NCI-H1417 treated with DMSO at 0.1 percent for 48 hours (cell line): ENCODE measurements at places on chromosomes 4 and X.

GRCh38 chrX:20204351-20204750 lies 62.4 kb downstream of the RPS6KA3 start:
- DNase-seq = no peak

DNA sequence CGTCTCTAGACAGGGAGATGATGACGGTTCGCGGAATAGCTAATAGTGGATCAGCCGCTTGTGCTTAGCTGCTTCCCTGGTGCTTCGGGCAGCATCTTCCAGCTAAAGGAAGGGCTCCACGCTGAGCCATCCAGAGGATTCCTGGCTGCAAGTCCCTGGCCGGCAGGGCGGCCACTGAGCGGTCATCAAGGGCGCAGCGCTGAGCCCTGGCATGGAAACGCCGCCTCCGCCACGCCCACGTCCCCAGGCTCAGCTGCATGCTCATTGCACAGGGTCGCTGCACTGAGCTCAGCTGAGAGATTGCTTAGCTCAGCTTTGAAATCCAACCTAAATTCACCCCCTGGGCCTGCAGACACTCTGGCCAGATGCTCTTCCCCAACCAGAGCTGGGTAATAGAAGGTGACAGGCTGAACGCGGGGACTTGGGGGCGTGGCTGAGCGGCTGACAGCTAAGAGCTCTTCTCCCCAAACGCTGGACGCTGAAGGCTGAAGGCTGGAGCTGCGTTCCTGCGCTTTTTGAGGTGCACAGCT lies 118.2 kb upstream of the KIT start:
- no peak for DNase-seq

DNA sequence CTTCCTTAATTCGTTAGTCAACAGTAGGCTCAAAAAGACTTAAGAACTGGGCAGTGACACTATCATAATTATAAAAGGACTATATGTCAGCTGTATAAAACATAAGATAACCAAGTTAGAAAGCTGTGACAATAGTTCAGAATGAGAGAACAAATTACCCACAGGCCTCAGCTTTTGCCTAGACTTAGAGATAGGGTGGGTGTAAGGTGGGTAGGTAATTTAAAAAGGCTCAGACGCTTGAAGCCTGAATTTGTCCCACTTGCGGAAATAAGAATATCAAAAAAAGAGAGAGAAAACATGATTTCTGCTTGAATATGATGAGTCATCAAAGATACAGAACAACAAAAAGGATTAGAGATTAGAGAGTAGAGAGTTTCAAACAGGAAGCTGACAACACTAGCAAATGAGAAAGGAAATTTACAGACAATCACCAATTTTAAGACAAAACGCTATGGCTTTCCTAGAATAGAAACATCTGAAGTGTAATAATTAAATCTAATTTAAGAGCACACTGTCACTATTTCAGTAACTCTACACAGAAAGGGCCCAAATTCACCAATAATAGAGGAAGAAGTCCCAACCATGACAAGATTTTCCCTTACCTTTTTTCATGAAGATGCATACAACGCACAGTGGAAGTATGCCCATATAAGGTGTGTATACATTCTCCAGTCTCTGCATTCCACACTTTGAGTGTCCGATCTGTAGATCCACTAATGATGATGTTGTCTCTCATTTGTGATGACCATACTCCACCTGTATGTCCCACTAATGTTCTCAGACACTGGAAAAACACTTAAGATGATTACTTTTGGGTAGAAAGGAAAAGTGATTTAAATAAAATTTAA lies 208.1 kb downstream of the FBXW7 start:
- DNase-seq = no peak

GRCh38 chr4:109682875-109683274 lies 20.4 kb downstream of the CASP6 start:
- no peak for DNase-seq

- no peak for DNase-seq
Observed at GRCh38 chr4:104868533-104868932, 278.1 kb upstream of the TET2 start.

GRCh38 chr4:73589261-73589847 lies 30.9 kb downstream of the RASSF6 start:
- DNase-seq = no peak

DNA sequence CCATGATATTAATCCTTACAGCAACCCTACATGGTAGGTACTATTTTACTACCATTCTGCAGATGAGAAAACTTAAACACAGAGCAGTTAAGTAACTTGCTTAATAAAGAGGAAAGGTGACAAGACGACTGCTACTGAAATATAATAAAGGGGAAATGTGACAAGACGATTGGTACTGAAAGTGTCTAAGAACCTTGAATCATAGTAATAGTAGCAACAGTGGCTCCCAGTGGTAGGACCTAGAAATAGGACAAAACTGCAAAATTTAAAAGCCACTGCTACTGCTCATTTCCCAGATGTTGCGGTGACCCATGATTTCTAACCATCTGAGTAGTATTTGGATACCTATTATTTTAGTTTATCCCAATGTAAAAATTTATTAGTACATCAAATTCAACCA lies 89.5 kb downstream of the TASL start:
- no peak for DNase-seq

DNA sequence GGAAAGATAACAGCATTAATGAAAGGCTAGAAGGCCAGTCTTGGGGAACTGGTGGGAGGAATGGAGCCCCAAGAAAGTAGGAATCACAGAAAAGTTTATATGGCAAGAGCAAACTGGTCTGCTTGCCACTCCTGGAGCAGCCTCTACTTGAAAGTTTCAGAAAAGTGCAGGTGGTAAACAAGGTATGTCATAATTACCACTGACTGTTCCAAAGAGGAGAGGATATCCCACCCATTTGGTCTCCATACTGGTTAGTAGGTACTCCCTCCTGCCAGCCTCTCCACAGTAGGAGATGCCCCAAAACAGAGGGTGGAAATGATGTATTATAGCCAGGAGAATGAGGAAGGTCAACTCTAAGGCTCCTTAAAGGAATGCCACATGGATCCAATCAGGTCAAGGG lies 145.1 kb downstream of the INPP4B start:
- no peak for DNase-seq

DNA sequence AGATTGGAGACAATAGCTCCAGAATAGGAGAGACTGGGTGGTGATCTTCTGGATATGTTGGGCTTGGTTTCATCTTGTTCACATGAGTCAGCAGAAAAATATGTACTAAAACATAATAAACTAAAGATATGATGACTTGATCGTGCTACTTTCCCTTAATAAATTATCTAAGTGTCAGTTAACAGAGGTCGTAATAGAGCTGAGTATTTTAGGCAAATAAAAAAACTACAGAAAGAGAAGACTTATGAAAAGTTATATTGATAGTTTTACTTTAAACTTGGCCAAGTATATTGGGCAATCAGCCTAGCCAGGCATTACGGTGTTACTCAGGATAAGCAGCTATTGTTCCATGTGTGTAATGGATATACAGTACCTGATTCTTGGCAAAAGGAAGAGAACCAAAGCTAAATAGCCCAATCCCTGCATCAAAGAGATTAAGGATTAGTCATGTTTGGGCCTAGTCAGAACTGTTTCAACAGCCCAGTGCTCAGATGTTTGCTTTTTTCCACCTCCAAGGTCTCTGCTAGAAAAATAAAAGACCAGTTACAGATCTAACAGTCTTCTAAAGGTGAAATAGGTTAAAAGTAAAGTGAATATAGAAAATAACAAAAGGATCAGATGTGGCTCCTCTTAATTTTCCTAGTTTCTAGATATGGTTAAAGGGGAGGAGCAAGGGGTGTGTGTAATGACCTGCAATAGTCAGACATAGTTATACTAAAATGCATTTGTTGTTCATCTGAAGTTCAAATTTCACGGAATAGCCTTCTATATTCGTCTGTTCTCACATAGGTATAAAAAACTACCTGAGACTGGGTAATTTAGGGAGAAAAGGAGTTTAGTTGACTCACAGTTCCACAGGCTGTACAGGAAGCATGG lies 262.6 kb downstream of the ADGRL3 start:
- DNase-seq = no peak

- no peak for DNase-seq
Observed at GRCh38 chrX:69314436-69315348, 149.4 kb upstream of the PJA1 start.

- DNase-seq = no peak
Observed at GRCh38 chr4:145722561-145722960, 42.6 kb downstream of the C4orf51 start.

- DNase-seq = no peak
Observed at GRCh38 chr4:145863191-145863590, 75.4 kb downstream of the ZNF827 start.

DNA sequence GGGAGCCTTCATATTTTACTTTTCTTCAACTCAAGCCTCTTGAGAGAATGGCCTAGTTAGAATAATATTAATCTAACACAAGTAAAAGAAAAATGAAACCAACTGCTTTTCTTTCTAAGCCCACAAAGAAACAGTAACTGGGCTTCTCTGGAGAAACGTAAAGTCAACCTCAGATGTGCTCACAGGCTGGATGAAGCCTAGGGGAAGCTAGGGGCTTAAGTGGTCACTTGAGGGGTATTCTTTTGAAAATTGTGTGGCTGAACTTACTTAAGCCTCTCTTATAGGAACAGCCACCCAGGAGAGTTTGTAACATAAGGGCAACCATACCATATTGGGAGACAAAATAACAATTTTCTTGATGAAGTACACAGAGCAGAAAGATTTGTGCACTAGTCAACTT lies 279.0 kb downstream of the SPRY1 start:
- DNase-seq = no peak

DNA sequence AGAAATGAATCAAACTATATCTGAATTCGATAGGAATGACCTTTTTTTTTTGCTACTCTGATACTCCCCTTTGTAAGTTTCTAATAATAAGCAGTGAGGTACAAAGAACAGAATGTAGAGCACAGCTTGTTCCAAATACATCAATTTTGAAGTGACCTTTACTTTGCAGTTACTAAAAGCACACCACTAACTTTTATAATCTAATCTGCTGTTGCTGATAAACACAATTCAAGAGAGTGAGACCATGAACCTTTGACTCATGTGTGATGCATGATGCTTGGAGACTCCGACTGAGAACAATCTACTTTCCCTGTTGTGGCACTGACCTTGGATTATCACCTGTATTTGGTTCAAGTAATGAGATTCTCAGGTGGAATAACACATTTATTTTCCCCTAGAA lies 91.6 kb upstream of the GNPDA2 start:
- no peak for DNase-seq

GRCh38 chr4:37994569-37994968 lies 34.4 kb downstream of the PTTG2 start:
- DNase-seq = no peak

DNA sequence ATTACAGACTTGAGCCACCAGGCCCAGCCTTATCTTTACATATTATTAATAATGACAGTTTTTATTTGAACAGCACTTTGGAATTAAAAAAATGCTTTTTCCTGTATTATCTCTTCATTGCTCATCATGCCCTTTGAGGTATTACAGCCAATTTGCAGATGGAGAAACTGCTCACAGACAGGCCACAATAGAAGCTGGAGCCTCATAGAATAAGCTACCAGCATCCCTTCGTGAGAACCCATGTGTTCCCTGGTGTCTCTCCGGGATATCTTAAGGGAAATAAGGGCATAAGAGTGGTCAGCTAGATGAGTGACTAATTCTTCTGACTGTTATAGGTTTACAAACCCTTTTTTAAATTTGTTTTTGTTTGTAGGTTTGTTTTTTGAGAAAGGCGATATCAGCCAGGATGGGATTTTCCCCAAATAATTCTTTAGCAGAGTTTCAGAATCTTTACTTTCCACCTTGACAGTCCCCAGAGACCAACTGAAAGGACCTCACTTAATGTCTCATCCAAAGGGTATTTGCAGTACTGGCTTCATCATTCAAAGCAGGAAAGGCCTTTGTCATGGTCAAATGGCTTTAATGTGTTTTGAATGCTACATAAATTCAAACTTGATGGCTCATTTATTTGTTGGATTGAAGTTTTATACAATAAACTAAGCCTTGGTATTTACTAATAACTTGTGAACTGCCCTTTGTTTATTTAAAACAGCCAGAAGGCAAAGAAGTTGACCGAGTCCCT lies 48.0 kb upstream of the SOD3 start:
- no peak for DNase-seq

- DNase-seq = no peak
Observed at GRCh38 chr4:4396628-4397440, 9.9 kb downstream of the NSG1 start.

DNA sequence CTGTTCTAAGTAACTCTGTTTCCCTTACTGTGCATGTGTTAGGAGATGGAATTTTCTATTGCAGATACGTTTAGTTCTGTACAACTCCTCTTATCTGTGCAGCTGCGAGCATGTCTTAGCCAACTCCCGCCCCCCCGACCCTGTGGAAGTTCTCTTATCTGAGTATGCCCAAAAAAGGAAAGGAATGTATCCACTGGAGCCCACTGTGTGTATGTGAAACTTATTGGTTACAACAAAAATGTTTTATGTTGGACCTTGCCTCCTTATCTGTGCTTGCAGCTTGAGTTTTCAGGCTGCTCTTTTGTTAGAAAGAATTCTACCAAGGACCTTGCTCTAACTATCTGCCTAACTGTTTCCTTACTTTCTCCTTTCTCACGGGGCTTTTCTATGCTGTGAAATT lies 24.2 kb upstream of the DCAF8L2 start:
- DNase-seq = no peak

DNA sequence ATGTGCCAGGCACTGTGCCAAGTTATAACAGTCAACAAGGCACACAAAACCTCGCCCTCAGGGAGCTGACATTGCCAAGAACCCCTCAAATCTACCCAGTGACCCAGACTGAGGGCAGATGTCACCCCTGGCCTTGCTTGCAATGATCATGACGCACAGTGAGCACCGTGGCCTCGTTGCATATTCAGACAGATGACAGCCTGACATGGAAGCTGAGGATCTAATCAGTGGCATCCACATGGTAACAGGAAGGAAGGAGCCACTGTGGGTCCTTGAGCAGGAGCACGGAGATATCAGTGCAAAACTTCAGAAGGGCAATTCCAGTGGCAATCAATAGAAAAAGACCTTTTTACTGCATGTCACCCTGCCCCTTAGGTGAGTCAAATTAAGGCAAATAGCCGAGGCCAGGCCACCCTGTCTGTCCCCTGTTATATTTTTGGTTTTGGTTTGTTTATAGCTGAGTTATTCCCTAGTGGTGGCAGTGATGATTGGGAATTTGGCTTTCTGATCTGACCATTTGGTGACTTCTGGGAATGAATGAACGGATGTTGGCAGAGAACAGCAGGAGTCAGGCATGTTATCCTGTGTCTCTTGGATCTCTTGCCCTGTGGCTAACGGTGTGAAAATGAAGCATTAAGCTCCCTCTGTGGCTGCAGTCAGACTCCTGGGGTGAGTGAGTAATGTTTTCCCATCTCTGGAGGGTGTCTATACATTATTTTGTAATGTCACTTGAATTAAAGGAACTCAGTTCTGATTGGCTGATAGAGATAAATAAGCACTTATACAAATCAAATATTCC lies 20.4 kb downstream of the WDR13 start:
- no peak for DNase-seq

GRCh38 chrX:40984962-40985361 lies 100.3 kb upstream of the USP9X start:
- DNase-seq = no peak

DNA sequence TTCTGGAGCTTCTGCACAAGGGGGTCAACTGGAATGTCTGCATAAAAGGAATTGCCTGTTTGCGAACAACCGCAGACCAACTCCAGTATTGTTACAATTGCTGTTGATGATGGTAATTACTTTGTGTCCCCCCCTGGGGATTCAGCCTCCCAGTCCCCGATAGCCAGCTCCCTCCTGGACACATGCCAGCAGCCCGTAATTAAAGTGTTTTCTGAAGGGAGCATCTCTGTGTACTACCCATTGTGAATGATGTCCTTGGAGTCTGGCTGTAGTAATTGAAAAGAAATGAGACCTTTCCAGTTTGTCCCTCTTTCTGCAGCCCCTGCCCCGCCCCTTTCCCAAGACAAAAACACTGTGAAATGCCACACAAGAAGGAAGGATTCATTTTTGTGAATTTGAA lies 377.1 kb upstream of the LCORL start:
- DNase-seq = peak; percentile 65
